ENCODE measurements at places on chromosomes 1 and 21.

DNA sequence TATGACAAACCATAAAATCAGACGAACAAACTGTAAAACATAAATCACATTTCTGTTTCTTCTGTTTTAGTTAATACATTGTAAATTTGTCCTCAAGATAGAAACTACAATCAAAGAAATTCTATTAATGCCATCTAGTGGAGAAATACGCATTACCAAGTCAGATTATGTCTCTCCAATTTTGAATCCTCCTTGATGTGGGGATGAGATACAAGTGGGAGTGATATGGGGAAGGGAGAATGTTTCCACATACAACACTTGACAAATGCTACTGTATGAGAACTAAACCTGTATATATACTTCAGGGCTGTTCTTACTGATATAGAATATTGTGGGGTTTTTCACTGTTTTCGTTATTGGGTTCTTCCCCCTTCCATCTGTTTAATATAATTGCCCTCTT lies 2.6 kb downstream of the HFM1 start:
- DNase-seq: no peak

DNA sequence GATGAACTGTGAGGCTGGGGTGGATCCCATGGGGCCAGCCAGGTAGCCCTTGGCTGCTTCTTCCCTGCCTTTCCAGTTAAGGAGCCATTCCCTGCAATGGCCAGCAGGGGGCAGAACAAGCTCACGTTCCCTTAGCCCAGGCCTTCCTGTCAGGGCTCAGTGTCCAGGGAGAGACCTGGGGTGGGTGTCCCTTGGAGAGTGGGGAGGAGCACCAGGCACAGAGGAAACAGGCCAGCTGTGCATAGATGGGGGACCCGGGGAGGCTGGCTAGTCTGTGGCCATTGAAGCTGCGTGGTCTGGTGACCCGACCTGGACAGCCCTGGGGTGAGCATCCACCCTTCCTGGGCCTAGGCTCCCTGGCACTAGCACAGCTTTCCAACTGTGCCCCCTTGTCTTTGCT lies 13.2 kb upstream of the EPS8L3 start:
- peak; percentile 60 for DNase-seq

DNA sequence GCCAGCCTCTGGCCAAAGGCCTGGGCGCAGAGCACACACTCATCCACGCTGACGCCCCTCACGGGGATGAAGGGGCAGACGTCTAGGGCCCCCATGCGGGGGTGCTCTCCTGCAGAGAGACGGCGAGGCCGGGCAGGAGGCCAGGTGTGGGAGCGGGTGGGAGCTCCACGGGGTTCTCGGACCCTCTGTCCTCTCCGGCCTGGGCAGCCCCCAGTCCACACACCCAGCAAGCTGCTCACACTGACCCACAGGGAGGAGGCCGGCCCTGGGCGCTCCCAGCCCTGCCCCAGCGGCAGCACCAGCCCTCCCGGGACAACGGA lies 2.5 kb downstream of the FTCD start:
- no peak for DNase-seq

GRCh38 chr1:229318056-229318455 lies 24.8 kb downstream of the CCSAP start:
- DNase-seq: no peak

DNA sequence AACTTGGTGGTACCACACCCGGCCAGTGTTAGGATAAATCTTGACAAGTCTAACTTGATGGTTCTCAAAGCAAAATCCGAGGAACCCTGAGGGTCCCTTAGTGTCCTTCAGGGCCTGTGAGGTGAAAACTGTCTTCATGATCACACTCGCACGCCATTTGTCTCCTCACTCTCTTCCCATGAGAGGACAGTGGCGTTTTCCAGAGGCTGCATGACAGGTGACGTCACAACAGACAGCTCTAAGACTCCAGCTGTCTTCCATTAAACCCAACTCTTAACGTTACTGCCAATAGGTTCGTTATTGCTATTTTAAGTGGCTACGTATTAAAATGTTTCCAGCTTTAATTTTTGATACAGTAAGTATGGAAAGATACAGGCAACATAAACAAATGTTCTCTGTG lies 13.8 kb downstream of the CFAP74 start:
- DNase-seq: no peak

DNA sequence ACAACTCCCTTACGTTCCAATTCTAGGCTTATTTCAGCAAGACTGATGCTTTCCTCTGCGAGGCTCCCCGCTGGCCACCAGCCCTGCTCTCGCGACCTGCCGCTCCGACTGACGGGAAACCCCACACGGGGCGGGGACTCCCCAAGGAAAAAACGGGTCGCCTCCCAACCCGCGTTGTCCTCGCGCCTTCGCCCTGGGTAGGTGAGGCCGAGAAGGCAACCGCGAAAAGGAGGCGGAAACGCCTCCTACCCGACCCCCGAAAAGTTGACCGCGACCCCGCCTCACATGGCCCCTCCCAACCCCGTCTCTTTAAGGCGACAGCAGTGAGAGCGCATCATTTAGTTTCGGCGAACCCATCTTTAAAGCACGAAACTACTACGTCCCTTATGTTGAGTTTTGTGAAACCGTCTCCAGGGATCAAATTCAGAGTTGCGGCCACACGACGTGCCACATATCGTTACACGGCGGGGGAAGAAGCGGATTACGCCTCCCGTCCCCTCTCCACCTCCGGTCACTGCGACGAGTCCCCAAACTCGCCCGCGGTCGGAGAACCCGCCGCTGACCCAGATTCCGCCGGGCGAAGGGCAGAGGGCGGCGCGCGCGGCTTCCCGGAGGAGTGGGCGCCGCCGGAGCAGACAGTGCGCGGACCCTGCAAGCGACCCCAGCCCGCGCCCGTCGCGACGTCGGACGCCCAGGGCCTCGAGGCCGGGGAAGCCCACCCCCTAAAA lies 1.2 kb downstream of the ANP32E start:
- peak; percentile 81 for DNase-seq

DNA sequence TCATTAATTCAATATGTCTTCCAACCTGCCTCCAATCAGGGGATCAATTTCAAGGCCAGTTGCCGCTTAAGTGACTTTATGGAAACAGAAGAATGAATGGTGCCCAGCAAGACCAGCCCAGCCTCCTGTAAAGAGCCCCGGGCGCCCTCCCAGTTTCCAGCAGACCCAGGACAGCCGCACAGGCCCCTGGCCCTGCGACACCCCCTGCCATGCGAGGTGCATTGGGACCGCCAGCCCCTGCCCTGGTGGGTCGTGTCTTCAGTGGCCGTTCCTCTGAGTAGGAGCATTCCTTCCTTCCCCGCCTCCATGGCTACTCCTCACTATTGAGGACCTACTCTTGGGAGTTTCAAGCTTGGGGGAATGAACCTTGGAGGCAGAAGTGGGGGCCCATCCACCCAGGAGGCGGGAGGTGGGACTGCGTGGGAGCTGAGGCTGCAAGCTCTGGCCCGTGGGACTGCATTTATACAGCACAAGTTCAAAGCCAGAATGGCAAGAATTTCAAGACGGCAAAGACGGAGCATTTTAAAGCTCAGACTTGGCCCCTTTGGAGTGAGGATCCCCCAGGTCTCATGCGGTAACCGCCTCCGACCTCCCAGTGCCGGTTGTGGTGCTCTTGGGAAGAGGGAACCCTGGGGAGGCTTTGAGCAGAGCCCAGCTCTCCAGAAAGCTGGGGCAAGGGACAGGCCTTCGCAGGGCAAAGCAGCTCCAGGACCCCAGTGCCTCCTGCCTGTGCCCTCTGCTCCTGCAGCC lies 73.1 kb upstream of the ACTRT2 start:
- no peak for DNase-seq

All from activated effector memory CD4-positive, alpha-beta T cell treated with Interleukin-2 at 50 U/mL for 16 hours (primary cell).